ENCODE measurements at places on chromosomes 2 and 18.

- DNase-seq, result no peak
These were observed 863.3 kb downstream of the CNTNAP5 start for GRCh38 chr2:124888431-124888830.

- DNase-seq, result no peak
These were observed 54.4 kb downstream of the SCN3A start for GRCh38 chr2:165149439-165149838.

DNA sequence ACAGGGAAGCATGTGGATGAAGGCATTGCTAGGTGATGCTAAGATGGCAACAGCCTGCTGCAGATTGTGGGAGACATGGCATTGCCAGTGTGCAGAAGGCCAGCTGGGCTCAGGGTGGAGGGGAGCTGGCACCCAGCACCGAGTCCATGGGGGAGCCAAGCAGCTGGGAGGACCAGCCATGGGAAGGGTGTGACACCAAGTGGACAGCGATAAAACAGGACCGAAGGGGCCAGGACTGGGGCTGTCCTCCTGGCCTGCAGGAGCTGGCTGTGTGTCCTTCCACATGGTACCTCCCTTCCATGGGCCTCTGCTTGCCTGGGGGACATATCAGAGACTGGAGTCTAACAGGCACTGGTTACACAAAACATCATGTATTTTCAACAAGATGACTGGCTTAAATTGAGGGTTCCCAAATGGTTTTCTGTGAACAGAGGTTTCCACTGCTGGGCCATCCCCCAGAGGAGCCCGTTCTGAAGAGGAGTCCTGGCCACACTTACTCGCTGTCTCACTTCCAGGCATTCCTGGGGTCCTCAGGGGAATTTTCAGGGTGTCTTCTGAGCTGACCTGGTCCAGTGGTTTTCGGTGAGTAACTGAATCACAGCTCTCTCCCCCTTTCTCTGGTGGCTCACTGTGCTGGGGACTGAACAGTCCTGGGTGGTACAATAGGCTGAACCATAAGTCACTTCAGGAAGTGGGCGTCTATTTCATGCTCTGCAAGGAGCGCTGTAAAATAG, 60.4 kb upstream of the TNP1 start:
- no peak for DNase-seq

GRCh38 chr2:2054363-2054882, 276.7 kb downstream of the MYT1L start:
- DNase-seq, result no peak

- DNase-seq, result no peak
These were observed 279.7 kb upstream of the FIGN start for GRCh38 chr2:164015328-164016123.

GRCh38 chr2:123720760-123721159, 304.3 kb upstream of the CNTNAP5 start:
- DNase-seq, result no peak

DNA sequence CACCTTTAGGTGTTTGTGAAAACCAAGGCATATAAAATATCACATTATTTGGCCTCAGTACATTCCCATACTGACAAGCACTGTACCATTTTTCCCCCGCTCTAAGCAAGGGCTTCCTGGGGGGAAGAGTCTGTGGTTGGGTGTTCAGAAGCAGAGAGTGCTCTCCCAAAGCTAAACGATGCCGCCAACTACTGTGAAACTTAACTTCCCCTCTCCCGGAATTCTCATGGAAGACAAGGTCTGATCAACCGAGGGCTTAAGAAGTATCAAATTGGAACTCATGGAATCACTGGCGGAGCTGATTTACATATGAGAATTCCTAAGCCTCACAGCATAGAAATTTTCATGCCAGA, 433 bp upstream of the MFF start:
- no peak for DNase-seq

DNA sequence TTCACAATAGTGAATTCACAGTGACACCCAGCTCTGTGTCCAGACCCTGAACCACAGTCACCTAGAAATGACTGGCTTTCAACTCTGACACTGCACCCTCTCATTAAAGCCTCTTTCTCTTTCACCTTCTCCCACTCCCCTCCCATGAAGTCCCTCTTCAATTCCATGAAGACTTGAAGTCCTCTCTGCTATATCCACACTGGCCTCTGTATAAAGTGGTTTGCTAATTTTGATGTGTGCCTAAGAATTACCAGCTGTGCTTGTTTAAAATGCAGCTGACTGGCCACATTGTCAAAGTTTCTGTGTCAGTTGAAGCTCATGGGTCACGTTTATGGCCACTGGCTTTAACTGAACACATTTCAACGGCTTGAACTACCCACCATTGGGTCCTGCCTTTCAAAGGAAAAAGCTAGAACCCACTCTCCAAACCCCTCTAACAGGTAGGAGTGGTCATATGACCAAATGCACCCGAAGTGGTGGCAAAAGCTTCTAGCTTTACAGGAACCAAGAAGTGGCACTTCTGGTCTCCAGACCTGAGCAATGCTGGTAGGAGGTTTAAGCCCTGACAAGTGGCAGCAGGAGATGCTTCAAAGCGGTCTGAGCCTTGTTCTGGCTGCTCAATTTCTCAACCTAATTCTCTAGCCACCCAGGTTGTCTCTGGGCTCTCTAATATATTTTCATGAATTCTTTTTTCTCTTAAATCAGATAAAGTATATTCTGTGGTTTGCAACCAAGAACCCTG, 34.2 kb downstream of the B4GALT6 start:
- no peak for DNase-seq

- DNase-seq, result no peak
These were observed 231.7 kb downstream of the PARD3B start for GRCh38 chr2:204776781-204777559.

DNA sequence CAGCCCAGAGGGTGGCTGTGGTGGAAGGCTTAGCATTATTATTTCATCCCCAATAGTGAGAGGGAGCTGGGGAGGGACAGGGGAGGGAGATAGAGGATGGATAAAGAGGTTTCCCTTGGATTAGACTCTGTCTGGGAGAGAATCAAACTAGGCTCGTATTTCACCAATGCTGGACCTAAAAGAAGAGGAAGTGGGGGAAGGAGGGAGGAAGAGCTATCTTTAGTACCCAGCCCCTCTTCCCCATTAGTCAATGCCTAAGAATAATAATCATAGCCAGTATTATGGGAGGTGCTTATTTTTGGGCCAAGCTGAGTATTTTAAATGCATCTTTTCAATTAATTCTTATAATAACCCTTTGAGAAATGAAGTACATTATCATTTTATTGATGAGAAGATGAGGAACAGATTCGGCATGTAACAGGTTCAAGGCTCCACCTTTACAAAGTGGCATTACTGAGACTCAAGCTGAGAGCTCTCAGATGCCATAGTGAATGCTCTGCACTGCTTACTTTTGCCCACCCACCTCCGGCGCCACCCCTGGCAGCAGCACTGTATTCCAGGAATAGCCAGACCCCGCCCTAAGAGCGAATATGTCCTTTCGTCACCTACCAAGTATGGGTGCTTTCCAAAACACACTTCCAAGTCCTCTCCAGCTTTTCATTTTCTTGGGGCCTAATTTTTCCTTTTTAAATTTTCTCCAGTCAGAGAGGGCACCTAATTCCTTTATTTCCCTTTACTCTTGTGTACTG, 21.0 kb downstream of the PAX8 start:
- no peak for DNase-seq

GRCh38 chr2:235594041-235594440, 100.2 kb downstream of the AGAP1 start:
- no peak for DNase-seq

GRCh38 chr2:102592601-102593000, 26.8 kb upstream of the SLC9A2 start:
- DNase-seq, result no peak

- no peak for DNase-seq
These were observed 165.4 kb upstream of the SPOPL start for GRCh38 chr2:138336146-138336545.

DNA sequence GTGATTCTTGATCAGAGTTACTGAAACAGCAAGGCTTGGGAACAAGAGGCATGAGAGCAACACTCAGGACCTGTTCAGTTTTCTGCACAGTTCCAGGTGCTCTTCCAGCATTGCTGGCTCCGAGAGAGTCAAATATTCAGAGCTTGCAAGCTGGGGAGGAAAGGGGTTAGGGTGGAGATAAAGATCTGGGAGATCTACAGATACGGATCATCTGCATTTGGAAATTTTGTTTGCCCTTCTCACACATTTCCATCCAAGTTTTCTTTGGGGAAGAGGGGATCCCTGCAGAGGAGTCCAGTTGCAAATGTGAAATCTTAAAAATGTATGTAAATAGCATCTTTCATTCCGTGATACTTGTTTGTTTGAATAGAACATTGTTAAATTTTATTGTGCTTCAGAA, 108.2 kb downstream of the NEDD4L start:
- DNase-seq, result no peak
